ENCODE measurements at places on chromosomes 16 and 17.

DNA sequence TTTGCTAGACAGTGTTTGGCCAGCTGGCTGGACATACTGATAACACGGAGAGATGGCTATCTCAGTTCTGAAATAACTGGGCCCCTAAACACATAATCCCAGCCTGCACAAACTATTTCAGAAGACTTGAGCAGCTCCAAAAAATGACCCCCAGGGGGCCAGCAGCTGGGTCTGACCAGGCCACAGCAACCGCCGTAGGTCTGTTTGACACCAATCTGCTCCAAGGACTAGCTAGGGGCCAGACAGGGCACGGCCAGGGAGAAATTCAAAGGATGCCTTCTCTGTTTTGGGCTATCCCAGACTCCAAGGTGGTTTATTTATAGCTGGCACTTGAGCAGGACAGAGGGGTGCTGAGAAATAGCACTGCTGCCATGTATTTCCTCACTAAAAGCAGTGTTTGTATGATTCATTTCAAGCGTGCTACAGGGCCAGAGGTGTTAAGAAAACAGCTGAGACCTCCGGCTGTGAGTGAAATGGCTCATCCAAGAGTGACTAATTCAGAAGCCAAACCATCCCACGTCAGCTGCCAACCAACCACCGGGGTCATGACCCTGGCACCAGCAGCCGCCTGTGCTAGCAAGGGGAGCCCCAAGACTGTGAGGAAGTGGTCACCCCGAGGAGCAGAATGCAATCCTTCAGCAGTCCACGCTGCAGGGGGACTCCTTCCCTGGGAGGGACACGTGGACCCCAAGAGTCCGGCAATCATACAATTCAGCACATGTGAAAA, 5.7 kb downstream of the GGA2 start:
- peak; percentile 83 for DNase-seq

GRCh38 chr16:72833969-72834368, 214.0 kb downstream of the ZFHX3 start:
- DNase-seq, result no peak

GRCh38 chr17:8384801-8385378, 1.9 kb upstream of the RPL26 start:
- DNase-seq, result no peak

DNA sequence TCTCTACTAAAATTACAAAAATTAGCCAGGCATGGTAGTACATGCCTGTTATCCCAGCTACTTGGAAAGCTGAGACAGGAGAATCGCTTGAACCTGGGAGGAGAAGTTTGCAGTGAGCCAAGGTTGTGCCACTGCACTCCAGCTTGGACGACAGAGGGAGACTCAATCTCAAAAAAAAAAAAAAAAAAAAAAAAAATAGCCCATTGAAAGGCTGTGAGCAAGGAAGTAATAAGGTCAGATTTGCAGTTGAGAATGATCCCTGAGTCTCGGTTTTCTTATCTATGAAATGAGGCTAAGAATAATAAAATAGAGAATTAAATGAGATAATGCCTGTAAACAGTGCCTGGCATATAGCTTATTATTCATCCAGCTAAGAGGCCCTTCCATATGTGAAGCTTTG, 1.3 kb upstream of the PDK2 start:
- no peak for DNase-seq

GRCh38 chr16:78462288-78463208, 363.1 kb downstream of the WWOX start:
- DNase-seq, result no peak

DNA sequence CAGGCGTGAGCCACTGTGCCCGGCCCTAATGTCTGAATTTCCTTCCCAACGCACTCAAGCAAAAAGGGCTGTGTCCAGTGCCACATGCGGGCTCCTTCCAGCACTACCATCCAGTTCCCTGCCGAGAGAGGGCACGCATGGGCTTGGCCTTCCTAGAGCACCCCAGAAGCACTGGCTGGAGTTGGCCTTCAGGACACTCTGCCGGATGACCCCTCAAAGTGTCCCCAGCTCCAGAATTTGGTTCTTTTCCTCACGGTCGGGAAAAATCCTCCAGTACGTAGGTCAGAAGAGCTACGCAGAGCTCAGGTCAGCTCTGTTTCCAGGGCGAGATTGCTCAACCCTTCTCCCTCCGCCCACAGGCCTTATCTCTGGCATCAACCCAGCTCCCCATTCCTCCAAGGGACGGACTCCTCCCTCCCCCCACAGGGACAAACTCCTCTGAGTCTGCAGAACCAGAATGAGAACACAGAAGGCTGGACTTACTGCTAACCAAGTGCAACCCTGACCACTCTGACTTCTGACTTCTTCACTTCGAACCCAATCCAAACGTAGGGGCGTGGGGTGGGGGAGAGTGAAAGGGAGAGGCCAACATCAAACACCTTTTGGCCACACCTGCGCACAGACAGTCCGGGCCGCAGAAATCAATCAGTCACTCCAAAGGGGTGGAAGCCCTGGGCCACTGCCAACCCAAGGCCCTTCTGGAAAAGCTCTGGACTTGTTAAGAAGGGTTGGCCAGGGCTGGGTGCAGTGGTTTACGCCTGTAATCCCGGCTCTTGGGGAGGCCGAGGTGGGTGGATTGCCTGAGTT, 3.6 kb downstream of the CDC42EP4 start:
- DNase-seq, result no peak

DNA sequence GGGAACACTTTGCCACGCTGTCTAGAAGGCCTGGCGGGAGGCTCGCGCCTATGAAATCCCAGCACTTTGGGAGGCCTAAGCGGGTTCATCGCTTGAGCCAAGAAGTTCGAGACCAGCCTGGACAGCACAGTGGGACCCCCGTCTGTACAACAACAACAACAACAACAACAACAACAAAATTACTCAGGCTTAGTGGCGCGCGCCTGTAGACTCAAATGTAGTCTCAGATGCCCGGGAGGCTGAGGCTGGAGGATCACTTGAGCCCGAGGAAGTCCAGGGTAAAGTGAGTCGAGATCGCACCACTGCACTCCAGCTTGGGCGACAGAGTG, 297 bp upstream of the SLFN13 start:
- no peak for DNase-seq

DNA sequence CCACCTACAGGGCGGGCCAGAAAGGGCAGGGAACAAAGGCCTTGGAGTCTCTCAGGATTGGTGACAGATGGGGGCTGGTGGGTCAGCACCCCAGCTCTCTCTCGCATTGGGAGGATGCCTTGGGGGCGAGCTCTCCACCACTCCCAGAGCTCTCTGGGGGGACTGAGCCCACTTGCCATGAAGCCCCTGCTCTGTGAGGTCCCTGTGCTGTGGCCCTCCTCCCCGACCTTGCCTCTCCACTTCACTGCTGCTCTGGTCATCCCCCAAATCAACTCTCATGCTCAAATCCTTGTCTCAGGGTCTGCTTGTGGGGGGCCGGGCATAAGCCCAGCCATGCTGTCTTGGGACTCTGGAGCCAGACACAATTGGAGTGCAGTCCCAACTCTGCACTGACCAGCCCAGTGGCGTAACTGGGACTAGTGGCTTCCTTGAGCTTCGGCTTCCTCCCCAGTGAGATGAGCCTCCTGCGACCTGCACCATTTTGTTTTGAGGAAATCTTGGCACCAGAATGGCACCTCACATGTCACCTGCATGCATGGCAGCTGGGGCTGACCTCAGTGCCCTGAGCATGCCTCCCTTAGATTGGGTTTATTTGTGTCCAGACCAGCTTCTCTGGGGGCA, 184.5 kb downstream of the IRF8 start:
- no peak for DNase-seq

- DNase-seq, result no peak
Observed at GRCh38 chr16:85162478-85163277, 50.4 kb upstream of the CIBAR2 start.

DNA sequence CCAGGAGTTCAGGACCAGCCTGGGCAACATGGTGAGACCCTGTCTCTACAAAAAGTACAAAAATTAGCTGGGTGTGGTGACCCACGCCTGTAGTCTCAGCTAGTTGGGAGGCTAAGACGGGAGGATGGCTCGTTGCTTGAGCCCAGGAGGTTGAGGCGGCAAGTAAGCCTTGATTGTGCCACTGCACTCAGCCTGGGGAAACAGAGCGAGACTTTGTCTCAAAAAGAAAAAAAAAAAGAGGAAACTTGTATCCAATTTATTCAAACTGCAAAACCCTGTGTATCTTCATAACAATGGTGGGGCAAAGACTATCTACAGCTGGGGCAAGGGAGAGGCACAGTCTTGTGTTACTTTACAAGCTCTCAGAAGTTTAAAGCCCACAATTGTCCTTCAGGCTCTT, 21.5 kb downstream of the GRB7 start:
- DNase-seq, result no peak

DNA sequence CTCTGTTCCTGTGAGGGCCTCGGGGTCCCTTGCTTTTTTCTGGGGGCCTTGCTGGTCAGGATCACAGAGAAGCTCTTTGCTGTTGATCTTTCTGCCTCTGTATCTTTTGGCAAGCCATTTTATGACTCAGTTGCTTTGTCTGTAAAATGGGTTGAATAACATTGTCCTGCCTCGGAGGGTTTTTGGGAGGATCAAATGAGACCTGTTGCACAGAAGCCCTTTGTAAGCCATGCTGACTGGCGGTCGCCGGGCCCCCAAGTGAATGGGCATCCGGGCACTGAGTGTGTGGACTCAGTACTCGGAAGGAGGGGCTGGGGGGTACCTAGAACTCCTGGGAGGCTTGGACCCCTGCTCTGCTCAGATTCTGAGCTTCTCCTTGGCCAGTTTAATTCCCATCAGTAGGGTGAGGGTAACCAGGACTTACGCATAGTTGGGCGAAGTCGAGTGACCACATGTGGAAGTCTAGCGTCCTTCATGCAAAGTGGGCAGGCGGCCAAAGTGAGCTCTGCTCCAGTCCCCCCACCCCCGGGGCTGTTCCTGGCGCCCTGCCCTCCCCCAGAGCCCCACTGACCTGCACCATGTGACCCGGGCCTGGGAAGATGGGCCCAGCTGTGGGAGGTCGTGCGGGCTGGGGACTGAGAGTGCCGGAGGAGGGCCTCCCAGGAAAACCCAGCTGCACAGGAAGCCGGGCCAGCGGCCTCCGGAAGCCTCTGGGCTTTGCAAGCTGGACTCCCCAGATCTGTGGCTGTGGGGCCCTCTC, 284.0 kb downstream of the SEC14L1 start:
- DNase-seq, result peak; percentile 36

Measured in AG04449 (cell line).